ENCODE measurements at places on chromosomes 4 and X.

GRCh38 chr4:119525005-119525749, 103.4 kb downstream of the PDE5A start:
- no peak for DNase-seq

DNA sequence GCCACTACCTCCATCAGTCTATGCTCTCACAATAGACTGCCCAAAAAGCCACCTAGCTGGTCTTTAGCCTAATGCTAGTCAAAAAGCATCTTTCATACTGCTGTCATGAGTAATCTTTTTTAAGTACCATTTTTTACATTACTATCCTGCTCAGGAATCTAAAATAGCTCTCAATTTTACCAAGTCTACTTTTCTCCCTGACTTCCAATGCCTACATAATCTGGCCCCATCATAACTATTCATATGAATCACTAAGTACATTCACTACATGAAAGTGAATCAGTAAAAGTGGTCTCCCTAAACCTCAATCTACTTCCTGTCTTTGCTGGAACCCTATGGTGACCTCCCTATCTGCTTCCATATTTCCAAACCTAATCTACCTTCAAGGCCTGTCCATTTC, 105.9 kb downstream of the THOC2 start:
- no peak for DNase-seq

DNA sequence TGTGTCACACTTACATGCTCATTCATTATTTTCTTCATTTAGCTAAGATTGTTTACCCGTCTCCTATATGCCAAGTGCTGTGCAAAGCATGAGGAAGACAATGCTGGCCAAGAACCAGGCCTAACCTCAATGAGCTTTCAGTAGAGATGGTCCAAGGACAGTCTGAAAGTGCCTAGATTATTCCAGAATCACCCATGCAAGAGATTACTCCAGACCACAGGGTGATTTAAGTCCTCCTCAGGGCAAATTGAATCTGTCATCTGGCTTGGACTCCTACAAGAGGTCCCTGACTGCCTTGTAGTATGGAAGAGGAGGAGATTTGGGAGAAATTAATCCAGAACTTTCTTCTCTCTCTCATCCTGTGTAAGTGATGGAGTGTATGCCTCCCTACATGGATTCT, 99.4 kb upstream of the NDP start:
- no peak for DNase-seq

DNA sequence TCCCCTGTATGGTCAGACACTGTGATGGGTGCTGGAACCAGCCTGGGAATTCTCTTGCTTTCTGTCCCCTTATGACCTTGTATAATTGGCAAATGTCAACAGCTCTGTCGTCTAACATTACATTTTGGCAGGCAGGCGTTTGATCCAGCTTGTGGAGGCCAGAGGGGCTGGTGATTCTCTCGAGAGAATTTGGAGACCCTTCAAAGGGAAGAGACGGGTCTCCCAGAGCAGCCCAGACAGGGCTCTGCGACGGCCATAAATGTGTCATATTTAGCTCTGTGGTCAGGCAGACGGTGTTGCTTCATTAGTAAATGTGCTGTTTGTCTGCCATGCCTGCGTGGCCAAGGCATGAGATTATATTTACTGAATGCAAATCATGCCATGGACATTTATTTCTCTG, 68.7 kb downstream of the SORCS2 start:
- DNase-seq, result no peak

DNA sequence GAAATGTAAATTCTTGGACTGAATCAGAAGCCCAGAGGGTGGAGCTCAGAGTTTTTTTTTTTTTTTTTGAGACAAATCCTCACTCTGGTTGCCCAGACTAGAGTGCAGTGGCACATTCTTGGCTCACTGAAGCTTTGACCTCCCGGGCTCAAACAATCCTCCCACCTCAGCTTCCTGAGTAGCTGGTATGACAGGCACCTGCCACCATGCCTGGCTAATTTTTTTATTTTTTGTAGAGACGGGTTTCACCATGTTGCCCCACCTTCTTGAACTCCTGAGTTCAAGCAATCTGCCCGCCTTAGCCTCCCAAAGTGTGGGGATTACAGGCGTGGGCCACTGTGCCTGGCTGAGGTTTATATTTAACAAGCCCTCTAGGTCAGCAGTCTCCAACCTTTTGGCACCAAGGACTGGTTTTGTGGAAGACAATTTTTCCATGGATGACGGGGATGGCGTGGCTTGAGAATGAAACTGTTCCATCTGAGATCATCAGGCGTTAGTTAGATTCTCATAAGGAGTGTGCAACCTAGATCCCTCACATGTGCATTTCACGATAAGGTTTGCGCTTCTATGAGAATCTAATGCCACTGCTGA, 76.7 kb downstream of the FHIP1A start:
- no peak for DNase-seq

- no peak for DNase-seq
Measured at GRCh38 chrX:21960569-21961541, 20.3 kb downstream of the SMS start.

DNA sequence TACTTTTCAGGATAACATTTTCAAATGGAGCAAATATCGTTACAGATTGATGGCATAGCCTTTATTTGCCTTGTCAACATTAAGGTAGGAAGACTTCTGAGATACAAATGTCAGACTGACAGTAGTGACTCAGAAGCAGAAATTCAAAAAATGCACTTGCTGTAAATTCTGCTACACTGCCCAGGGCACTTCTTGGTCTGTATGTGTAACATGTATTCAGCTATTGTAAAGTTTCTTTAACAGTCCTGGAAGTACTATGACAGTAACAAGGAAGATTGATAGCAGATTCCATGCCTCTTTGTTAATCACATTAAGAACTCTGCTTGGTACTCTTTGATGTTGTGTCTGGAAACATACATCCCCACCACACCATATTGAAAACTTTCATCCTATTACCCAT, 69.6 kb upstream of the PCDH18 start:
- no peak for DNase-seq

GRCh38 chr4:99938243-99938753, 8.1 kb downstream of the DNAJB14 start:
- no peak for DNase-seq

GRCh38 chr4:30753316-30753715, 33.1 kb downstream of the PCDH7 start:
- DNase-seq, result no peak

- DNase-seq, result no peak
Measured at GRCh38 chr4:21571100-21571499, 377.5 kb downstream of the KCNIP4 start.

DNA sequence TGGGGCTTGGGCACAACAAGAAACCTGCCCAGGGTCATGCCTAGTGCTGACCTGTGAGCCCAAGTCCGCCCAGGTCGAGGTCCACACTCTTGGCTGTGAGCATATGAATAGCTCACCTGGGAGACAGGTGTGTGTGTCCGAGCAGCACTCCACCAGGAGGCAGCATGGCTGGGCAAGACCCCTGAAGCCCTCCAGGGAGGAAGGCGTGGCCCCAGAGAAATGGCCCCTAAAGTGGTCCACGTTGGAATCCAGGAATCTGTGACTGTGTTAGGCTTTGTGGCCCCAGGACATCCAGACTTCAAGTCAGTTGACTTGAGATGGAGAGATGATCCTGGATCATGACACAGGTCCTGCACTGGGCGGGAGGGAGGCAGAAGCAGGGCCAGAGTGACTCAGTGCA, 138.8 kb downstream of the CPZ start:
- no peak for DNase-seq

GRCh38 chrX:44483965-44484606, 58.6 kb downstream of the FUNDC1 start:
- no peak for DNase-seq

DNA sequence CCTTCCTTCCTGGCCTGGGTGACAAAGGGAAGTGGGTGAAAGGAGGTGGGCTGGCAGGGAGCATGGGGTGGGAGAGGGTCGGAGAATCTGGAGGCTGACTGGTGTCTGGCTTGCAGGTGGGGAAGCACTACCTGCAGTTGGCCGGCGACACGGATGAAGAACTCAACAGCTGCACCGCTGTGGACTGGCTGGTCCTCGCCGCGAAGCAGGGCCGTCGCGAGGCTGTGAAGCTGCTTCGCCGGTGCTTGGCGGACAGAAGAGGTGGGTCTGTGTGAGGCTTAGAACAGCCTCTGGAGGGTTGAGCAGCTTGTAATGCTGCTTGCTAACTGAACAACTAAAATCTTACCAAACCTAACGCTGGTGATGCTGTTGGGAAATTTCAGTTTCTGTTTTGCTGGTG, 19.2 kb downstream of the WFS1 start:
- no peak for DNase-seq

DNA sequence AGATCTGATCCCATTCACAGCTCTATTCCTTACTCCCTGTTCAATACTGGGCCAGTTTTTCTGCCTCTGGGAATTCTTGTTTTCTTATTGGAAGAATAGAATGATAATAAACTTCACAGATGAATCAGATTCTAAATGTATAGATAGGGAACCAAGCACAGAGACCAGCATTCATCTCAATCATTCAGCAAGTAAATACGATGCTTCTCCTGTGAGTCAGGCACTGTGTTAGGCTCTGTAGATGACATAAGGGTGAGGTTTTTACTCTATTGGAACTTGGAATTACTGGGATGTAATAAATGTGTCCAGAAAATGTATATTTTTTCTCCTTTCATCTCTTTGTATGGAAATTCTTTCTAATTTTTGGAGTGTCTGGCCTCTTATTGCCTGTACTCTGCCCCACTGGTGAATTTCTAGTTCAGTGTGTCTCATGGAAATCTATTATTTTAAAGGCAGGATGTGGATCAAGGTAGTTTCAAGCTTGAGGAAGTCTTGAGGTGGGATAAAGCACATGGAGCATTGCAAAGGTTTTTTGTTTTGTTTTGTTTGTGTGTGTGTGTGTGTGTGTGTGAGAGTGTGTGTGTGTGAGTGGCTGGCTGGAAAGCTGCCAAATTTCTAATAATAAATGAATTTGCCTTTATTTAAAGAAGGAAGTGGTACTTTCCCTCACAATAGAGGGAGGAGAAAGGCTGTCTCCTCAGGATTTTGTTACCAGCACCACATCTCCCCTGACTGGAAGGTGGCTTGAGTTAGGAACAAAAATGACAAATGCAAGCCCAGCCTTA, 117.9 kb upstream of the HS3ST1 start:
- no peak for DNase-seq

DNA sequence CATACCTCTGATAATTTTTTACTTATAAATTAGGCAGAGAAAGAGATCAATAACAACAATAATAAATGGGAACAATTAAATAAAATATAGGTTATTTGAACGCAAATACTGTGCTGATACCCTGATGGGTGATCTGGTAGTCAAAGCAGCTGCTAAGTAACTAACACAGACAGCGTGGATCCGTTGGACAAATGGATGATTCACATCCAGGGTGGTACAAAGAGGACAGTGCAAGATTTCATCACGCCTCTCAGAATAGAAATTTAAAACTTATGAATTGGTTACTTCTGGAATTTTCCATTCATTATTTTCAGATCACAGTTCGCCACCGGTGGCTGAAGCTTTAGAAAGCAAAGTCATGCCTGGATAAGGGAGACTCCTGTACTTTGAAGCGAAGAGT, 1066.0 kb upstream of the ADGRL3 start:
- no peak for DNase-seq

GRCh38 chr4:67909905-67910584, 26.2 kb upstream of the TMPRSS11D start:
- no peak for DNase-seq

DNA sequence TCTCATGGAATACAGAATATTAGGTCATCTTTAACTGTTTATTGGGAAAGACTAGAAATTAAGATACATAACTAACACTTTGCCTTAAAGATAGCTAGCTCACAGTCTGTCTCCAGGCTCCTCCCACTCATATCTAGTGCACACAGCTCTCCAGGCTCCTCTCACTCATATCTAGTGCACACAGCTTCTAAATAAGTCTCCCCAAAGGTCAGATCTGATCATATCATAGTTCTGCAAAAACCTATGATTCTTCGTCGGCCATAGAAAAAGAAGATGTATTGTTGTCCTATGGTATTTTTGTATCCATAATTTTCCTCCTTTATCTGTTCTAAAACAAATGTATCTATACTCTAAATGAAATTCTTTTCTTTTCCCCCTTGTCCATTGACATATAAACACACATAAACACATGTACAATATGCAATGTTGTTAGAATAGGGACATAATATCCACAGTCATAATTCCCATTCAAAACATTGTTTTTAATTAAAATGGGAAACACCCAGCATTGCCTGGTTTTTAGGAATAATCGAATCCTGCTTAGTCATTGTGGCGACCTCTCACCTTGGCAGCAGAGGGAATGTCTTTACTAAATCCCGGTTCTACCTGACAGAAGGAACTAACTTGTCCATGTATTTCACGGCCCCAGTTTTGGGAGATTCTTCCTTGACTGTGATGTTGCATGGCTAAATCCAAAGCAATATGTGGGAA, 1282.0 kb downstream of the PCDH7 start:
- no peak for DNase-seq

All from NCI-H510A (cell line).